NCI-H1105 treated with DMSO at 0.1 percent for 48 hours (cell line): ENCODE measurements at places on chromosomes 13 and 19.
A peak's percentile ranks its signal among the peaks of the same experiment; 100 is the strongest.

- DNase-seq = no peak
Measured at GRCh38 chr13:36323408-36323807, 22.8 kb downstream of the SPART start.

DNA sequence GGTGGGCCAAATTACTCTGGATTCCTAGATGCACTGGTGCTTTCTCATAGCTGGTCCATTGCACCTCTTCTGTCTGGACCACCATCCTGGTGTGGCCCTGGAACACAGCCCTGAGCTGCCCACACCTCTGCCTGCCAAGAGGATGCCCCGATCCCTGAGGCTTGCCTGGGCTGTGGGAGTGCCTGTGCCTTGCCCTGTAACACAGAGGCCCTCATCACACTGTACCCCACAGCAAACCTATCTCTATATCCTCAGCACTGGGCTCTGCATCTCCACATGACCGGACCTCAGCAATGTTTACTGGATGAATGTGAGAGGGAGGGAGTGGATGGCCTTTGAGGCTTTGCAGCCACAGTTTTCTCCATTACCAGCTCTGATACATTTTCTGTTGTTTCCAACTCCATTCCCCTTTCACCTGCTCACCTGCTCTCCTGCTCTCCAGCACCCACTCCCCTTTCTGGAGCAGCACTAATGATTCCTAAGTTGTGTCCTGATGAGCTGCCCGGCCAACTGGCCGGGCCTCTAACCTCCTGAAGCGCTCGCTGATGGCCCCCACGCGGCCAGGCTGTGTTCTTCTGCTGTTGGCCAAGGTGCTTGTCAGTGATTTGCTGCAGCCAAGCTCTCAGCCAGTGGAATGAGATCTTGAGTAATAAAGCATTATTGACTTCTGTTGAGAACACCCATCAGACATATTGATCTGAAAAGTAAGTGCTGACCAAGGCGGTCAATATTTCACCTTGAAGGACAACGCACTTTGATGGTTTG is 232.6 kb downstream of the TEX29 start:
- DNase-seq = no peak

DNA sequence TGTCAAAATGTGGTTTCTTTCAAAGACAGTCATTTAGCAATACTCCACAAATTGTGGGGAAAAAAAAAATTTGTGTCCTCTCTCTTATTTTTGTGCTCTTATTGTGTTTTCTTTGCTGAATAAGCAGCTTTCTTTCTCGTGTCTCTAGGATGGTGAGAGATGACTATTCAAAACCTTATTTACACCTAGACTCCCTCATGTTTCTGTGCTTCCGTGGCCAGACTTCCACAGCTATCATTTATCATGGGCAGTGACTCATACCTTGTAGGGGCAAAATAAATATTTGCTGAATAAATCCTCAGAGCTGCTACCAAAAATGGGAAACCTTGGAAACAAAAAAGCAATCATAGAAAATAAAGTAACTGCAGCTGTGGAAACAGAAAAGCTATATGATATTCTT is 204.9 kb upstream of the MIR17HG start:
- no peak for DNase-seq

- no peak for DNase-seq
Measured at GRCh38 chr13:51370116-51370515, 30.6 kb downstream of the SERPINE3 start.

- no peak for DNase-seq
Measured at GRCh38 chr13:39888865-39889810, 233.7 kb downstream of the COG6 start.

DNA sequence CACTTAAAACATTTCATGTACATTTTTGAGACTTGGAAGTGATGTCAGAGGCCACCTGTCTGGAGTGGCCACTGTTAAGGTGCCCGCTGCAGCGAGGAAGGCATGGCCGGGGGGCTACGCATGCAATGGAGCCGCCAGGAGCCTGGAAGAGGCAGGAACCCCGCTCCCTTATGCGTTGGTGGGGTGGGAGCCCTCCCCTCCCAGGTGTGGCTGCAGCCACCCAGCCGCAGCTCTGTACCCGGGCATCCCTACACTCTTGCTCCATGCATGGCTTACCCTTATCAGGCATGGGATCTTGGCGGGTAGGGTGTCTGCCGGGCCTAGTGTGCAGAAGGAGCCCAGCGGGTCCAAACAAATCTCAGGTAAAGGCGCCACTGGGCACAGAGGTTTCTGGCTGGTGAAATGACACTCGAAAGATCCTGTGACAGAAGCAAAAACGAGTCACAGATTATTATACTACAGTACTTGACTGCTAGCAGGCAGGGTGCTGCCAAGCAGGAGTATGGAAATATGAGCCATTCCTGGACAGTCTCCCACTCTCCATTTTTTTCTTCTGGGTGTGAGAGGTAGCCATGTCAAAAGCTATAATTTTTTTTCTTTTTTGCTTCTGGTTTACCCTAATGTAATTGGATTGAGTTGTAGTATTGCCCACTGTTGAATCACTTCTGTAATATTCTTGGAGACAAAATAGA is 1606.3 kb upstream of the MIR17HG start:
- DNase-seq = no peak

DNA sequence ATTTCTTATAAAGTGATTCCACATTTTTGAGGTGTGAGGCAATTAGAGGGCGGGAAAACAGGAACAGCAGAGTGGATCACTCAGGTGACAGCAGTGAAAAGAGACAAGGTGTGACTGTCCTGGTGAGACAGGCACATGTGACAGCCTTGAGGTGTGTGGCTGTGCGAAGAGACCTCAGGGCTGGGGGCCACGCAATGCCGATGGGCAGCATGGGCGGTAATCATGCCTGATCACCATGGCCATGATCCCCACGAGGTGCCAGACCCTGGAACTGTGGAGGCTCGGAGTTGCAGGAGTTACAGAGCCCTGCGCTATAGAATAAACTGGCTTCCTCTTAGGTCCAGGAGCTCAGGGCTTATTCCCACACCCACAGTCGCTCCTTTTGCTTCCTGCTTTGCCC is 2.0 kb downstream of the SPACA6 start:
- no peak for DNase-seq

DNA sequence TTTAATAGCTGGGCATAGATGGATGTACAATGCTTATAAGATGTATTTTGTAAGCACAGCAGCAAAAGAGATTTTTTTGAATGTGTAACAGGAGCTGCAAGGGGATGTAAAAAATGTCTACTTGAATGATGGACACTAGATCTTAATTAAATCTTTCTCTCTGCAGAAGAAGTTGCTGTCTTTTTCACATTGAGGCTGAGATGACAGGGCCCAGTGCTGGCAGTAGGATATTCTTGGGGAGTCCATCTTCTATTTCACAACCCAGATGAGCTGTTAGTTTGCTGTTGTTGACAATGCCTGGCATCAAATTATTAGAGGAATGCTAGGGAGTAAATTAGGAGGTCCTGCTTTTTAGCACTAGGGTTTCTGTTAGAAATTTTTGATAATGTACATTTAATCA is 698.7 kb downstream of the SLITRK5 start:
- DNase-seq = no peak

DNA sequence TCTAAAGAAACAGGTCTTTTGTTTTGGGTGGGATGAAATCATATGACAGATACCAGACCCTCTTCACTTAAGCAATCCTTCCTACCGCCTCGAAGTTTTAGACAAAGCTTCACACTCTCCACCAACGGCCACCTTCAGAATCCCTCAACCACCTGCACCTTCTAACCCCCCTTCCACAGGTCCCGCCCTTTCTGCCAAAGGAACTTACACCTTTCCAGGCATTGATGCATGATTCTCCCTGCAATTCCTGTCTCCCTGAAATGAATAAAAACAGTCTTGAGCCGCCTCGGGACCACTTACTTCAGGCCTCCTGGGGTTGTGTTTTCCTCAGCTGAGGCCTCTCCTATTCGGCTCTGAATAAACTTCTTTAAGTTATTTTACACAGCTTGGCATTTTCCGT is 859 bp downstream of the ZNF433 start:
- DNase-seq = no peak

GRCh38 chr19:18865973-18866799 is 29.8 kb downstream of the CERS1 start:
- DNase-seq = no peak

GRCh38 chr13:100423375-100423774 is 165.2 kb downstream of the GGACT start:
- DNase-seq = no peak

DNA sequence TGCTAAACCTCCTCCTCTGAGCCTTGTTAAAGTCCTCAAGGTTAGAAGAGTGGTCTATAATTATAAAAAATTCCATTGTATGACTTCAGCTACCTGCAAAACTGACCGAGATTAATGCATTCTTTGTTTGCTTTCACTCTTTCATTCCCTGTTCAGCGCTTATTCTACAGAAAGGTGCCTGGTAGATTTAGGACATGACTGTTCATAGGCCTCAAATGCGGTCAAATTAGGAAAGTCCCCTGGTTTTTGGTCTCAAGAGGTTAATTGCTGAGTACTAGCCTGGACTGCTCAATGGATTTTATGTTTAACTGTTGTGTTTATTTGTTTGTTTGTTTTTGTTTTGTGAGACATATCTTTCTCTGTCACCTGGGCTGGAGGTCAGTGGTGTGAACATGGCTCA is 35.4 kb downstream of the KL start:
- DNase-seq = no peak

DNA sequence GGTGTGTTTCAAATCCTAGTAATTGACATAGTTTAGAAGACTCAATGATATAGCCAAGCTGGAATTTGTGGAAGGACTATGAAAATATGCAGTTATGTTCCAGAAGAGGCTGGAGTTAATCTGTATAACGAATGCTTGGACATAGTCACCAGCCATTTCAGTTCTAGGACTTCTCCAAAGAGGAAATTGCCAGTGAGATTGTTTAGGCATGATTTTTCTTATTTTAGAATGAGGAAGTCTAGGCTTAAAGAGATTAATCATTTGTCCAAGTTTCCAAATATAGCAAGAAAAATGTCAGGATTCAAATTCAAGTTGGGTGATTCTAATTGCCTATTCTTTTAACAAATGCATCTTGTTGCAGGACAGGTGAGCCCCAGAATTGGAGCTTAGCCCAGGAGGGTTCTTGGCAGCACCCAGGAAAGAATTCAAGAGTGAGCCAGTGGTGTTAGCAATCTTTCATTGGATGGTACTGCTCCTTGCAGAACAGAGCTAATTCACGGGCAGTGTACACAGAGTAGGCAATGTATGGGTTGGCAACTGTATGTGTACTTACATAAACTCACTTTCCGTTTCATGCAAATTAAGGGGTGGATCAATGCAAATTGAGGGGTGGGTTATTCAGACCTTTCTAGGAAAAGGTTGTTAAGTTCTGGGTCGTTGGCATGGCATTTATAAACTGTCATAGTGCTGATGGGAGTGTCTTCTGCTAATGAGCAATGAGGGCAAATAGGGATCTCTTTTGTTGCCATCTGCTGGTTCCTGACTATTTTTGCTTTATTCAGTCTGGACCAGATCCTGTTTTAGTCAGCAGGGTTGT is 763.1 kb upstream of the SLITRK1 start:
- DNase-seq = no peak

DNA sequence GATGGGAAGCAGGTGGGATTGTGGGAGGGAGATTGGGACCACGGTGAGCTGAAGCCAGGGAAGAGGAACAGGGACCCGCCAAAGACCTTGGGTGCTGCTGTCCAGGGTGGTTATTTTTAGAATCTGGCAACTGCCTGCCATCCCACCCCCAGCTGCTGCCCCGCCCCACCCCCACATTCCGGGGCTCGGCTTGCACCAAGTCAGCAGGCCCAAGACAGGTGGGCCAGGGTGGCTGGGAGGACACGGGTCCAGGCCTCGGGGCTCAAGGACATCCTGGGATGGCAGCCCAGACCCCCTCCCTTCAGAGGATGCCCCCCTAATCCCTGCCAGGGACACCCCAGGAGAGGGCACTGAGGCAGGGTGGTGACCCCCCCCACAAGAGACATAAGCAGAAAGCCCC is 827 bp downstream of the CKM start:
- no peak for DNase-seq

DNA sequence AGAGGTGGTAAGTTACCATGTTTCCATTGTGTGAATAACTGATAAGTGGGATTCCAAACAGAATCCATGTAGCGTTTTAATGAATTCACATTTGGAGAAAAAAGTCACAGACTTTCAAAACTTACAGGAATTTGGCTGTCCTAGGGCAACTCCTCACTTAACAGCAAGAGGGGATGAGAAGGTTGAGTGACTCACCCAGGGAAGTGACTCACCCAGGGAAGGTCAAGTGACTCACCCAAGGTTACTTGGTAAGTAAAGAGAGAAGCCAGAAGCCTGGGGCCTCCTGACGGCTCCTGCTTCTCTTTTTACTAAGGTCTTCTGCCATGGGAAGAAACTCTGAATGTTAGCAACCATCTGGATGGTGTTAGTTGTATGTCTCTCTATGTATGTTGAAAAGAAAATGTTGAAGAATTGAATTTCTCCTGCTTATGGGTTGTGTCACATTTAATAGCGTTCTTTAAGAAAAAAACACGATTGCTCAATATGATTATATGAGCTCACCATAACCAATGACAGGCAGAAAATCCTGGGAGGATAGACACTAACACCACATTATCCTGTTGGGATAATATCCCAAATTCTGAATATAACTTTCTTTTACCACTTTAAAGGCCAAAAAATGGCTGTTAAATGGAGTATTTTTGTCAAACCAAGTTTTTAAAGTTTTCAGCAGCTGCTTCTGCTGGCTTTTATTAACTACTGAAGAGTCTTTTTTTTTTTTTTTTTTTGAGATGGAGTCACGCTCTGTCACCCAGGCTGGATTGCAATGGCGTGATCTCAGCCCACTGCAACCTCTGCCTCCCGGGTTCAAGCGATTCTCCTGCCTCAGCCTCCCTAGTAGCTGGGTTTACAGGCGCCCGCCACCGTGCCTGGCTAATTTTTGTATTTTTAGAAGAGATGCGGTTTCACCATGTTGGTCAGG is 195.6 kb downstream of the GGACT start:
- no peak for DNase-seq

DNA sequence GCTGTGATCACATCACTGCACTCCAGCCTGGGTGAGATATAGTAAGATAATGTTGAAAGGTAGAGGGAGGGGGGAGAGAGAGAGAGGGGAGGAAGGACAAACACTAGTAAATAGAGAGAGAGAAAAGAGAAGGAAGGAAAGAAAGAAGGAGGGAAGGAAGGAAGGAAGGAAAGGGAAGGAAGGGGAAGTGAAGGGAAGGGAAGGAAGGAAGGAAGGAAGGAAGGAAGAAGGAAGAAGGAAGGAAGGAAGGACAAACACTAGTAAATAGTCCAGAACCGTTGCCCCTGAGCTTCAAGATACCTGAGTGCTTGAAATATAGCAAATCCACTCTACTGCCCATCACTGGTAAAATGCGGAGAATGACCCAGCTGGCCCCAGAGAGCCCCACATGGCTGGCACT is 156.5 kb upstream of the ZNF507 start:
- no peak for DNase-seq

DNA sequence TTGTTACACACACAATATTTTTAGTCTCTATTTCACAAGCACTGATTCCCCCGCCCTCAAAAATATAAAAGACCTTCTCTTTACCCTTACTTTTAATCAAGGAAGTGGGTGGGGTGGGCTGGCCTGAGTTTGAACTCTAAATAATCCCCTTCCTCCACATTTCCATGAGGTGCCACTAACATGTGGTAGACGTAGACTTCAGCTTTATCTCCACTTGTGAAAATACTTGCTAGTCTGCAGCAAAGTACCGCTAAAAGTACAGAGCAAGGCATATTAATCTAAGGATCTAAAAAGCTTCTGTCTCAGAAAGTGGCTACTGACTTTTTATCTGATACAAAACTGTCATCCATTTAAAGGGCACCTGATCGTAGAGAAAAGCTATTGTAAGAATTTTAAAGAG is 739.6 kb upstream of the SLC10A2 start:
- DNase-seq = no peak

GRCh38 chr19:49145573-49146407 is 9.4 kb downstream of the HRC start:
- peak; percentile 50 for DNase-seq
